ENCODE measurements at places on chromosomes 5 and 9.

GRCh38 chr5:134995850-134996402 lies 28.2 kb downstream of the CATSPER3 start:
- peak; percentile 2 for DNase-seq

GRCh38 chr9:93097511-93098201 lies 1.6 kb downstream of the CARD19 start:
- DNase-seq = no peak

DNA sequence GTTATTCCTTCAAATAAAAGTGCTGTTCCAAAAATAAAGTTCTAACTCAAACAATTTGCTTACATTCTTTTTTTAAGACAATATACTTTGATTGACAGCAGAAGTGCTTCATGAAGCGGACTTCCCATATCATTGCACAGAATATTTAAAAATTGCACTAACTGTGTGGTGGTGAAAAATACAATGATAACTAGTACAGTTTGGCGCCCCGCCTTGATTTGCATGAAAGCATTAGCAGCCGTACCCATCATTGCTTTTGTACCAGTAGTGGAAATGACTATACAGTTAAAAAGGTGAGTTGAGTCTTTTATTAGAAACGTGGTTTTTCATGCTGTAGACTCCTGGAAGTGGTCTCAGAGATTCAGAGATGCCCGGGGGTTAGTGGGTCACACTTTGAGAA lies 69.5 kb upstream of the MAP3K1 start:
- no peak for DNase-seq

GRCh38 chr5:62572918-62573514 lies 5.6 kb upstream of the LRRC70 start:
- DNase-seq = no peak

- DNase-seq = no peak
Observed at GRCh38 chr5:131749723-131750470, 46.9 kb downstream of the FNIP1 start.

DNA sequence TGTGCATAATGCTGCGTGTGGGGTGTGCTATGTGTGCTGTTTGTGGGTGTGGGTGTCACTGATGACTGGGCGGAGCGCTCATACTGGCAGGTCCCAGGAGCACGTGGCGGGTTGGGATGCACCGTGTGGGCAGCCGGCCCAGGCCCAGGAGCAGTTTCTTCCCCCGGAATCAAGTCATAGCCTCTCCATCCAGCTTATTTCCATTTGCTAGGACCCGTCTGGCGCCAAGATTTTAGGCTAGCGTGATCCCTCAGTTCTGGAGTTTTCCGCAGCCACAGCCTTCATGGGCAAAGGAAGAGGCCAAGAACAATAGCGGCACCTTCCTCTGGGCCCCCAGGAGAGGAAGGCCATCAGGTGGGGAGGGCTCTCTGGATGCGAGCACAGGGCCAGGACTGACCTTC lies 43.3 kb upstream of the NEURL1B start:
- no peak for DNase-seq

- no peak for DNase-seq
Observed at GRCh38 chr5:175027390-175027789, 303.0 kb downstream of the MSX2 start.

DNA sequence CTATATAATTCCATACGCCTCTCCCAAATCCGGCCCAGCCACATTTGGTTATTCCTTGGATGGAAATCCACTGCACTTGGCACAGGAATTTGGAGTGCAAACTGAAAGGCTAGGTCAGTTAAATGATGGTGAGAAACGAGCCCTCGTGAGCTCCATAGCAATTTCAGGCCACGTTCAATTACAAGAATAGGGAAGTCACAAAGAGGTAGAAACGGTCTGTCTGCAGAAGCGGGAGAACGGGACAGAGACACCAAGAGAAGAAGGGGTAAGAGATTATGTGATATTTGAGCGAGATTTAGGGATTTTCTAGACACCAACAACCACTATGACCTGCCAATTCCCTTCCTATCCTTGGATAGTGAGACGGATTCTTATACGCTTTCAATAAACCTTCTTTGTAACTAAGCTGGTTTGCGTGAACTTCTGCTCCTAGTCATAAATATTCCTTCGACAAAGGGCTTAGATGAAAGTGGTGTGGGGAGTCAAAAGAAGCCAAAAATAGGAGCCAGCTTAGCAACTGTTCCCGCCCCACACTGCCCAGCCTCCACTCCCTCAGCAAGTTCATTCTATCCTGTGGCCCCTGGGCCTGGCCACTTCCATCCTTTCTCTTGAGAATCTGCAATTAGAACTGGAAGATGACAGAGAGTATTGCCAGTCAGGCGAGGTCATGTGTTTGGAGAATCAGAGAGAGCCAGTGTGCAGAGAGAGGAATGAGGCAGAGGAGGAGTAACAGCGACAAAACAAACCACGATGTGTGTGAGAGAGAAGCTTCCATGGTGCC lies 118.4 kb downstream of the ZNF608 start:
- DNase-seq = no peak

DNA sequence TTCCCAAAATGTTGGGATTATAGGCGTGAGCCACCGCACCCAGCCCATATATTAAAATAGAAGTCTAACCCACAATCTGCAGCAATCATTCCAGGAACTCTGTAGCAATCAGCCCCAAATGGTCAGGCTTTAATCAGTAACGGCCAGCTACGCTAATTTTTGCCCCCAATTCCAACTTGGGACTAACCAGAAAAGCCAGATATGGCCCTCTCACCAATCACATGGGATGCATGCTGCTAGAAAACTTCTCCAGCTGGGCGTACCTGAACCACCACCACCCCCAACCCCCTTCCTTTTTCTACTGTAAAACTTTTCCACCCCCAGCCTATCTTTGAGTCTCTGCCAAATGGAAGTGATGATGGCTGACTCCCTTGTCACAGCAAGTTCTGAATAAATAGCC lies 4.1 kb downstream of the SUSD1 start:
- DNase-seq = no peak

DNA sequence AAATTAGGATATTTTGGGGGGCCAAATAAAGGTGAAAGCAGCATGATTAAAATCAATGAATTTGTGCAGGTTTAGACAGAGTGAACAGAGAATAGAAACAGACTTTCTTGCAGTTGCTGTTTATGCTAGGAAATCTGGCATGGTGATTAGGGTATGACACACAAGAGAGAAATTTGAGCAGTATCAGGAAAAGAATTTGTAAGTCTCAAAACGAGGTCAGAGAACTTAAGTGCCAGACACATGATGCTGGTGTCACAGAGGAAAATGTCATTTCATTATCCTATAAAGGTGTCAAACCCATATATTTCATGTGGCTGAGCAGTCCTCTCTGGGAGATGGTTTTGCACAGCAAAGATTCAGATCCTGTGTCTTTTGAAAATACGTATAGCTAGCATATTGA lies 15.7 kb downstream of the LVRN start:
- DNase-seq = no peak

- DNase-seq = no peak
Observed at GRCh38 chr5:23089286-23089685, 236.1 kb upstream of the CDH12 start.
